ENCODE measurements at places on chromosomes 3 and 15.

- DNase-seq = no peak
Measured at GRCh38 chr3:101942356-101942755, 93.0 kb downstream of the NFKBIZ start.

DNA sequence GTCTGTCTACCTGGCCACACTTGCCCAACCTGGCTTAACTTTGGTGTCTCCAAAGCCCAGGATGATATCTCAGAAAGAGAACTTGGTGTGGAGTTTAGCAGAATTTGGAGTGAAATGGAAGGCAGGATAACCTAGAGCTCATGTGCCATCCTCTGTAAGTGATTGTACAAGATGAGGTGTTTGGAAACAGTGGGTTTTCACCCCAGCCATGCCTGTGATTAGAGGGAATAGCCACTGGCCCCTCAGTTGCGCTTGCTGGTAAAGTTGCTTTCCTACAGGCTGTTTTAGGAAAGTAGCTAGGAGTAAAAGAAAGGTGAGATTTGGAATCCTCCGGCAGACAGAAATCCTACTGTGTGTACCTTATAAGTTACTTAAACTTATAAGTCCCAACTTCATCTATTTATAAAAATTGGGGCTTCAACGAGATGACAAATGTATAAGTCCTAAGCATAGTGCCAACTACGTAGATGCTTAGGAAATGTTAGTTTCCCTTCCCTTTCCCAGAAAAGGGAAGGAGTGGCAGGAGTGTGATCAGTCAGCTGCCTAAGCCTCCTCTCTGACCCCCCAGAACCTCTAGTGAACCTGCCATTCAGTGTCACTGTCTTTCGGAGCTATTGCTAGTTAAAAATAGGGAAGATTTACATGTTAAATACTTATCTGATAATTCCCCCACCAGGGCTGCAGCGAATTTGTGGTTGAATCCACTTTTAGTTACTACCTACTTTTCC, 13.4 kb upstream of the BMF start:
- no peak for DNase-seq

DNA sequence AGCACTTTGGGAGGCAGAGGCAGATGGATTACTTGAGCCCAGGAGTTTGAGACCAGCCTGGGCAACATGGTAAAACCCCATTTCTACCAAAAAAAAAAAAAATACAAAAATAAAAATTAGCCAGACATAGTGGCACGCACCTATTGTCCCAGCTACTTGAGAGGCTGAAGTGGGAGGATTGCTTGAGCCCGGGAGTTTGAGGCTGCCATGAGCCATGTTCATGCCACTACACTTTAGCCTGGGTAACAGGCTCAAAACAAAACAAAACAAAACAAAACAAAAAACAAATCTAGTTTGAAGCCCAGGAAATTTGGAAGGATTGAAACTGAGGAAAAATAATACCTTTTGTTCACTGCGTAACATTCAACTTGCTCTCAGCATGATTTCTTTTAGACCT, 16.6 kb downstream of the TMOD3 start:
- no peak for DNase-seq

- DNase-seq = no peak
Measured at GRCh38 chr3:151218136-151218535, 15.1 kb upstream of the GPR171 start.

- no peak for DNase-seq
Measured at GRCh38 chr3:39350714-39351113, 21.2 kb downstream of the CCR8 start.

- no peak for DNase-seq
Measured at GRCh38 chr15:69609176-69609575, 156.6 kb downstream of the RPLP1 start.

GRCh38 chr3:24320601-24321000, 174.0 kb downstream of the THRB start:
- no peak for DNase-seq

All from NCI-H2081 treated with DMSO at 0.1 percent for 48 hours (cell line).